NB4 (cell line): ENCODE measurements at places on chromosomes 5 and 9.

- peak; percentile 36 for DNase-seq
Measured at GRCh38 chr9:136723362-136723976, 11.1 kb downstream of the DIPK1B start.

- no peak for DNase-seq
Measured at GRCh38 chr5:128534726-128535125, 3.3 kb downstream of the FBN2 start.

DNA sequence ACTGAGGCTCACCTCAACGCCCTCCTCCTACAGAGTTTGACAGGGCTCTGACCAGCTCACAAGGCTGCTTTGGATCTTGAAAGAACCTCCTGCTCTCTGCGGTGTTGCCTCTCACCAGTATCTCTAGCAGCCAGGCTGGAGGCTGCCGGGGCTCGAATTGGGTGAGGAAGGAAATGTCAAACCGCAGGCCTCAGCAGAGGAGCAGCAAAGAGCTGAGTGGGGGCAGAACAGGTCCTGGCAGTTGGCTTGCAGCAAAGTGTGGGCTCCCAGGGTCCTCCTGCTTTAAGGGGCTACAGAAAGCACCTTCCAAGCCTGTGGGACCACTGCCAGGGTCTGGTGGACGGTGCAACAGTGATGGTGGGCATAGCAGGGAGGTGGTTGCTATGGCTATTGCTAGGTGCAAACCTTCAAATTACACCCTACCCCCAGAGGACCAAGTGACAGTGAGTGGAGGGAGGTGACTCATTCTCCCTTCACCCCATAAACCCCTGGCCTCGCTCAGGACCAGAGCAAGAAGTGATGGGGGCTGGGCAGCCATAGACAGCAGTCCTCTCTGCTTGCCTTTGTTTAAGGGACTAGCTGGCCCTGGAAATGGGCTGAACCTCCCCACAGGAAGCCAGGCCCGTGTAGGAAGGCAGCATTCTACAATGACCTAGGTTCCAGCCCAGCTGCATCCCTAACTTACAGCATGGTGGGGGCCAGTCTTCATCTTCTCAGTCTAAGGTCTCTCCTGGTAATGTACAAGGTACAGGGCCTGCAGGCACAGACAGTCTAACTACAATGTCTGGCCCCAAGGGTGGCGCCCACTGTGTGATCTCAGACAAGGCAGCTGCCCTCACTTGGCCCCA lies 18.7 kb downstream of the LCP2 start:
- DNase-seq = peak; percentile 98

DNA sequence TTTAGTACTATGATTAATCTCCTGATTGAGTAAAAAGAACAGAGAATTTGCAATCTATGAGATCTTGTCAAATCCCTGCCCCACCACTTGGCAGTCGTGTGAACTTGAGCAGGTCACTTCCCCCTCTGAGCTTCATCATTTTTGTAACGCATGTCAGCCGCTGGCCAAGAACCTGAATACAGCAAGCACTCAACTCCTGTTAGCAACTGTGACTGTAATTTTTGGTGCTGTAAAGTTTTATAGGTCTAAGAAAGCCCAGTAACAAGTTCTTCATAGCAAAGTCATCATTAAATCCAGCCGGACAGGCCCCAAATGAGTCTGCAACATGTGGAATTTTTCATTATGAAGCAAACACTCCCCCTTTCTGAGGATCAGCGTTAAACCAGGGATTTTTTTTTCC lies 49.4 kb downstream of the DRD1 start:
- no peak for DNase-seq

DNA sequence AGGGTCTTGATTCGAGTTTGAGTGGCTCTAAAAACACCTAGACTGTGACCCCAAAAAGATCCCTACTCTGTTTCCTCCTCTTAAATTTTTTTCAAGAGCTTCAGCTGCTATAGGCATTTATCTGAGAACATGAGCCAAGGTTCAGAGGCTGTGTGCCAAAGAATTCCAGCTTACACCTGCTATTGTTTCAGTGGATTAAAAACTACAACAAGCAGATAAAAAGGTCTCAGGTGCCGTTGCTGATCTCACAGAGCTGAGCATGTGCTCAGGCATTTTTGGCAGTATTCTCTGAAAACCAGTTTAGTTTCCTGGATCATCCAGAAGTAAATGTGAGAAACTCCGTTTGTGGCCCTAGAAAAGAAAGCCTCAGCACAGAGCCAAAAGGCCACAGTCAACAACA lies 349.2 kb downstream of the DEPDC1B start:
- no peak for DNase-seq

- no peak for DNase-seq
Measured at GRCh38 chr5:39501397-39501796, 76.6 kb upstream of the DAB2 start.

DNA sequence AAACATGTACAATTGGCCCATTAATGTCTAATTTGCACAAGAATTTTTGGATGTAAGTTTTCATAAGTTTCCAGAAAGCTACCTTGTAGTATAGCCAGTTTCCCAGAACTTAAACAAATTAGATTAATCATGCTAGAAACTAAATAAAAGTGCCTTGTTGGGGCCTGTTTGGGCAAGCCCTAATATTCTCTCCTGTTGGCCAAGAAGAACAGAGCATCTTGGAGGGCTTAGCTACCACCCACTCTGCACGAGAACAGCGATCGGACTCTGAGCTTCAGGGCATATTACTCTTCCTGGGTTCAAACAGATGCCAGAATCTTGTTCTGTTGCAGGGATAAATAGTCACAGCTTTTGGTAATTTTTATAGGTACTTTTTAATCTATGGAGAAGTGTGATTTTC lies 88.2 kb downstream of the GAS1 start:
- no peak for DNase-seq
